NCI-H2107 (cell line): ENCODE measurements at places on chromosomes 16 and 17.

DNA sequence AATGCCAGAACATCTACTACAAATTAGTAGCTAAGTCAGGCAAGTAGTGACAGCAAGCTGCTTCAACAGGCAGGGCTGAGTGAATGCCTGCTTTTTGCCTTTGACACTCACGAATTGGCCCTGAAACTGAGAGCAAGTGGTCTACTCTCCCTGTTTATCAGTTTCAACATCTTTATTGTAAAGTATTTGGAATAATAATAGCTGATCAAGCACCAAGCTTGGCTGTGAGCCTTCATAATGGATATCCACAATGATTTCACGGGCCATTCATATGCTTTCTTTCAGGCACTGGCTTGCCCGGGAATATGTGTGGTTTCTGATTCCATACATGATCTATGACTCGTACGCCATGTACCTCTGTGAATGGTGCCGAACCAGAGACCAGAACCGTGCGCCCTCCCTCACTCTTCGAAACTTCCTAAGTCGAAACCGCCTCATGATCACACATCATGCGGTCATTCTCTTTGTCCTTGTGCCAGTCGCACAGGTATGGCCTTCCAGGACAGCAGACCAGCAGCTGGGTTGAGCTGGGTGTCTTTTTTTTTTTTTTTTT, 5.2 kb downstream of the TLCD3A start:
- DNase-seq: no peak

GRCh38 chr16:47033176-47033575, 59.7 kb upstream of the DNAJA2 start:
- no peak for DNase-seq

DNA sequence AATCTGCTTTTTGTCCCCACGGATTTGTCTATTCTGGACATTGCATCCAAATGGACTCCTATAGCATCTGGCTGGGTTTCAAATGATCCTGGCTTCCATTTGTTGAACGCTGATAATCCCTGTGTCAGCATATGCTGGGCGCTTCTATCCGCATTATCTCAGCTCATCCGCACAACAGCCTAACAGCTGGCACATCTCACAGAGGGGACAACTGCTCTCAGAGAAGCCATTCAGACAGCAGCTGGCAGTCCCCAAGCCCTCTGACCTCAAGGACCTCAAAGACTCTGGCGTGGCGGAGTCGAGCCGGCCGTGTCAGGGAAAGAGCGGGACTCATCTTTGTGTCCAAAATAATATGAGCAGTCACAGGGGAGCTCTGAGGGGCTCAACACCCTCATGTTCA, 82.3 kb downstream of the NT5M start:
- DNase-seq: no peak

- no peak for DNase-seq
Observed at GRCh38 chr17:65208717-65209116, 71.5 kb downstream of the RGS9 start.

- DNase-seq: no peak
Observed at GRCh38 chr16:69397821-69398521, 12.2 kb upstream of the TERF2 start.

DNA sequence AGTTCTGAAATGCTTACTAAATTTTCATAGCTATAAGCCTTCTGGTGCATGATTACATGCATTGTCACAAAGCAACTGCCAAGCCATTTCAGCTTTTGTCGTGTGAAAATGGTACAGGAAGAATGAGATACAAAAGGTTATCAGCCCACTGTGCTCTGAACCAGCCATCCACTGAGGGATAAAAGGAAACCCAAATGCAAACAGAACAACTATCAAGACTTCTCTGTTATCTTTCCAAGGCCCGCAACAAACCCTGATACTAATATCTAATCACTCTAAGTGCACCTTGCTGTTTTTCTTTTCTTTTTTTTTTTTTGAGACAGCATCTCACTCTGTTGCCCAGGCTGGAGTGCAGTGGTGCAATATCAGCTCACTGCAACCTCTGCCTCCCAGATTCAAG, 109.0 kb downstream of the FTO start:
- DNase-seq: no peak

GRCh38 chr17:59510611-59511010, 54.8 kb upstream of the DHX40 start:
- no peak for DNase-seq

DNA sequence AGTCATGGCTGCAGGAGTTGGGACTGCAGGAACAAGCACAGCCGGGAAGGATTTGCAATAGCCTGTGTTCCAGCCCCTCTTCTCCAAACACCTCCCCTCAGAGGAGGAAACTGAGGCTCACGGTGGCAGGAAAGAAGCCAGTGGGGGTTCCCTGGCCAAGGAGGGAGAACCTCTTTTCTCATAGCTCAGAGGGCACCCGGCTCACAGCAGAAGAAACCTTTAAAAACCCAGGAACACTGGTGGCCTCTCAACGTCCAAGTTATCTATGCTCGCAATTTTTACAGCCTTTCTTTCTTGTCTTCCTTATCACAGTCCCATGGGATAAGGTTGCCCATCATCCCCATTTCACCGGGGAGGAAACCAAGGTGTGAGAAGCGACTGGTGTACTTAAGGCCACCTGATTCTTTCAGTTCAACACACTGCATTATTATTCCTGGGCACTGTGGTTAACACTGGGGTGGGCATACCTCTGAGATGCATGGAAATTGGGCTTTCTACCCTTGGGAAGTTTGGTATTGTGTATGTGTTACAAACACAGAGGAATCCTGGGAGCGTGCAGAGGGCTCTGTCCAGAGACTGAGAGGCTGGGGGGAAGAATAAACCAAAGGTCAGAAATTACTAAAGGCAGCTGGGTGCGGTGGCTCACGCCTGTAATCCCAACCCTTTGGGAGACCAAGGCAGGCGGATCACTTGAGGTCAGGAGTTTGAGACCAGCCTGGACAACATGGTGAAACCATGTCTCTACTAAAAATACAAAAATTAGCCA, 791 bp upstream of the ZNF629 start:
- no peak for DNase-seq

DNA sequence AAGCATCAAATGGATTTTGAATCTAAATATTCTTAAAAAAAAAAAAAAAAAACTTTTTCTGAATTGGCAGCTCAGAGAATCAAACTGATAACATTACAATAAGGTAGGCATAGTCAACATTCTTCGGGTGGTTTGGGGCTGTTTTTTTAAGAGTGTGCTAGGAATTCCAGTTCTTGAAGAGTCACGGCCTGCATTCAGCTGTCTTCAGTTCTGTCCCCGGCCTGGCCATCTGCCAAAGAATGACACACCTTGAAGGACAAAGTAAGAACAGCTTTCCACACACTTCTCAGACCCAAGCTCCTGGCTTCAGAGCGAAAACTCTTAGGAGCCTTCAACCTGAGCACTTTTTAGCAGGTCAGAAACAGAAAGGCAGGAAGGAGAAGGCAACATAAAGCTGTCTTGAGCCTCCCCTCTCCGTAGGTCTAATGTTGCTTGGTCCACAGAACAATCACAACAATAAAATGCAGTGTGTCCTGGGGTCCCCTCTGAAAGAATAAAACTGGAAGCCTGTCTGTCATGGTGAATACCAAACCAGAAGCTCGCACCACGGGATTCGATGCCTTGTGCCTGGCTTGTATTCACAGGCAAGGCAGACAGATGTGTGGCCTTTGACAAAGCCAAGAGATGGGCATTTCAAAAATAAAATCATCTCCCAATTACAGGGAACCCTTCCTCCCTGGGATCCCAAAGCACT, 524.4 kb upstream of the ZFHX3 start:
- no peak for DNase-seq

DNA sequence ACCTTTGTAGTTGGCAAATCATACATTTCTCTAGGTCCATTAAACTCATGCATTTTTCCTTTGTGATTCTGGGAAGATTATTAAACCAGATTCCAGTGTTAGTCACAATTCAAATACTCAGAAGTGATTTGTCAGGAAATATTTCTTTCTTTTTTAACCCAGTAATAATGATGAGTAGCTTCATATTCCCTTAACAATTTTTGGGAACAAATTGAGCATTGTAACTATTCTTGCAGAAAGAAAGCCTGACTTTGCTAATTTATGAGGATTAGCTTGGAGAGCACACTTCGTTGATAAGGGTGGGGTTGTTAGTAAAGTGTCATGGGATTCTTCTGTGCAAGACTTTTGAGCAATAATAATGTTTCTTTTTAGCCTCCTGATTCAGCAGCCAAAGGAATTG, 18.7 kb upstream of the KRT24 start:
- no peak for DNase-seq

GRCh38 chr17:66583112-66583748, 251.7 kb upstream of the CACNG5 start:
- no peak for DNase-seq

DNA sequence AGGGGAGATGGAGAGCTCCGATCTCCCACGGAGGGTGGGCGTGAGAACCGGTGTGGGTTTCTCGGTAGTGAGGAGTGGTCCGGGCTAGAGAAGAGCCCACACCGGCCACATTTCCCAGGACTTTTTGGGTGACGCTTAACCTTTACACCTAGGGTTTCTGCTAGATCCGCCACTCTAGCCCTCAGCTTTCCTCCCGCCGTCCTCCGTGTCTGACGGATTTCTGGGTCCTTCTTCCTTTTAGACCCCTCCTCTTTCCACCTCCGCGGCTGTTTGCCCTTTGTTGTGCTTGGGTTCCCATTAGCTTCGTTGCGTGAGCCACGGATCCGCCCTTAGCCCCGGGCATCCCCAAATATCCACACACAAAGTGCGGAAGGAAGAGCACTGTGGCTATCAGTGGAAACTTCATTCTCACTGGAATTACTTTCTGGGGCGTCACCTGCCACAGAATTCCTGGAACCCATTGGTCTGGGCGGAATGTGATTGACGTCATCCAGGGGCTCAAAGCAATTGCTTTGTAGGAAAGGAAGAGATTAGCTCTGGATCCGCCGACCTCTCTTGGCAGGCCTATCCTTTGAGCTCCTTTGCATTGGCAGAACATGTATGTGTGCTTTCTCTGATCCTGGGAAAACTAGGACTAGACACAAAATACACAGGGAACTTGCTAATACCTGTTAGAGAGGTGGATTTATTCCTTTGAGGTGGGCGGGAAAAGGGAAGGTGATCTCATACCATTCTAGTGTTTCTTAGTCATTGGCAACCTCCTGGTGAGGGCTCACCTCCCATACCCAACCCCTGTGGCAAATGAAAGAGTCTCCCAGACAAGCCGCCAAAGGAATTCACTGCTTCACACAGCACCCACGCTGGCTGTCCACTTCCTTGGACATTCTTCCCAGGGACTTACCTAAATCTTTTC, 654 bp downstream of the TNFAIP1 start:
- no peak for DNase-seq

DNA sequence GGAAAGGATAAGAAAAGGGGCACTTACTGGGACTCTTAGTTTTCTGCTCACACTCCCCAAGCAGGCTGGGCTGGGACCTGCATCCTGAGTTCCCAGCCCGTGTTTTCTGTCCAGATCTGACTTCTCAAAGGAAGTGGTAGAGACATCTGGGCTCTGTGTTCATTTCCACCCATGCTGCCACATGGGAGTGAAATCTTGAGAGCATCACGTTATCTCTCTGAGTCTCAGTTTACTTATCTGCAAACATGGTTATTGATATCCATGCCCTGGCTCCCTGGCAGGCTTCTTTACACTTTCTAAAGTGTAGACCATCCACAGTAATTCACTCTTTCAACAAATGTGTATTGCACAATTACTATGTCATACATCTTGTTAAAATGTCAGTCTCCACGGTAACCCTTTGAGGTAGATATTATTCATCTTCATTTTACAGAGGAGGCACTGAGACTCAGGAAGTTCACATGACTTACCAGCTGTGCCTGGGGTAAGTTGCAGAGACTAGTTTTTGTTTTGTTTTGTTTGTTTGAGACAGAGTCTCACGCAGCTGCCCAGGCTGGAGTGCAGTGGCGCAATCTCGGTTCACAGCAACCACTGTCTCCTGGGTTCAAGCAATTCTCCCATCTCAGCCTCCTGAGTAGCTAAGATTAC, 3.4 kb downstream of the ZNF688 start:
- DNase-seq: no peak

DNA sequence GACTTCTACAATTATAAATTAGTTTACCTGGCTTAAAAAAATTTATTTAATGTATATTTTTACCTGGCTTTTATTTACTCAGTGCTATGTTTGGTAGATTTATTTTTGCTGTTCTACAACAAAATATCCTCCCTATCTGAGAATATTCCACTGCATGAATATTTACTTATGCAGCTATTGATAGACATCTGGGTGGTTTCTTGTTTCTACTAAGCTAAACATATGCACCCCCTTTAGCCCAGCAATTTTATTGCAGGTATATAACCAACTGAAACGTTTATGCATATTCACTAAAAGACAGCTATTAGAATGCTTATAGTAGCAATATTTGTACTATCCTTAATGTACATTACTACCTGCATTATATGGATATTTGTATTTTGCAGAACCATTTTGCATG, 187.7 kb upstream of the CPHXL start:
- DNase-seq: no peak

- no peak for DNase-seq
Observed at GRCh38 chr16:75044800-75045361, 46.1 kb downstream of the ZNRF1 start.
